Activated CD4-positive, alpha-beta T cell treated with anti-CD3 and anti-CD28 coated beads for 36 hours (primary cell): ENCODE measurements at places on chromosomes 1 and 21. TPM values are rescaled to one million over a fixed set of nuclear protein-coding genes. Genes with fewer than 3 reads are reported as not detected.

GRCh38 chr1:157113631-157114030 lies 14.0 kb upstream of the ETV3L start:
- peaks cover 9% of the 10 kb centered on the region for H3K27me3 ChIP-seq
- H3K36me3 ChIP-seq, result no peaks in the 10 kb centered on the region
- peaks cover 8% of the 10 kb centered on the region for H3K4me1 ChIP-seq
- H3K4me3 ChIP-seq, result no peak overlapping the region
- DNase-seq, result no peak

DNA sequence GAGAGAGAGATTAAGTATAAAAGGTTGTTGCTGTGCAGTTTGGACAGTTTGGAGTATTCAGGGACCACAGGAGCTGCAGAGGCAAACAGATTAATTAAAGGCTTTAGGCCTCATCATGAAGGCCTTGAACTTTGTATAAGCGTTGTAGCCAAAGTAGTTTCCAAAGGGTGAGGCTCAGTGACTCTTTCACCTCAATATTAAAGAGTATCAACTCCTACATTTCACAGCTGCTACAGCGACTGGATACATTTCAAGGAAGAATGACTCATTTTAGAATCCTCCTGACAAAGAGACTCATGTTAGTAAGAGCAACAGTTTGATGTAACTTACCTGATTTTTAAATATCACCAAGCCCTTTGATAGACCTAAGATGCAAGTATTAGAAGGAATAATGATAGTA lies 355.5 kb downstream of the HLX start:
- no peaks in the 10 kb centered on the region for H3K4me1 ChIP-seq
- no peak overlapping the region for H3K4me3 ChIP-seq
- H3K27me3 ChIP-seq, result peaks cover 2% of the 10 kb centered on the region
- no peak overlapping the region for H3K27ac ChIP-seq
- no peak for DNase-seq

DNA sequence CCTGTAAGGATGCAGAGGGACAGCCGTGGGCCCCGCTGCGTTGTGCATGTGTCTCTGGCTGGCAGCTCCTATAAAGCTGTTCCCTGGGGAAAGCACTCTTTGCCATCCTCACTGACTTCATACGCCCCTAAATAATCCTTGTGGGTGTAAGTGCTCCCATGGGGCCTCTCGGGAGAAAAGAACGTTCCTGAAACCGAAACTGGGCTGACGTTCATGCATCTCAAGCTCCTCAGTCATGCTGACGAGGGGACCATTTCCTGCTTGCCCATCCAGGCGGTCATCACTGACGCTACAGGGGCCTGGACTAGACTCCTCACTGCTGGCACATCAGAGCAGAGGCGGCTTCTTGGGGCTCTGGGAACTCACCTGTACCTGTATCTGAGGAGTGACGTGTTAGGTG lies 73.1 kb upstream of the USP24 start:
- peak; percentile 25 for DNase-seq
- H3K4me3 ChIP-seq, result no peak overlapping the region
- peaks cover 4% of the 10 kb centered on the region for H3K27me3 ChIP-seq

- H3K4me1 ChIP-seq, result no peaks in the 10 kb centered on the region
- no peak overlapping the region for H3K4me3 ChIP-seq
- H3K27me3 ChIP-seq, result no peaks in the 10 kb centered on the region
- H3K36me3 ChIP-seq, result peaks cover 2% of the 10 kb centered on the region
Observed at GRCh38 chr1:180196436-180197003, 33.5 kb upstream of the LHX4 start.

- no peak overlapping the region for H3K4me3 ChIP-seq
- no peaks in the 10 kb centered on the region for H3K27me3 ChIP-seq
- H3K36me3 ChIP-seq, result no peaks in the 10 kb centered on the region
- no peaks in the 10 kb centered on the region for H3K4me1 ChIP-seq
- DNase-seq, result no peak
Observed at GRCh38 chr1:196466166-196466565, 142.1 kb downstream of the KCNT2 start.

DNA sequence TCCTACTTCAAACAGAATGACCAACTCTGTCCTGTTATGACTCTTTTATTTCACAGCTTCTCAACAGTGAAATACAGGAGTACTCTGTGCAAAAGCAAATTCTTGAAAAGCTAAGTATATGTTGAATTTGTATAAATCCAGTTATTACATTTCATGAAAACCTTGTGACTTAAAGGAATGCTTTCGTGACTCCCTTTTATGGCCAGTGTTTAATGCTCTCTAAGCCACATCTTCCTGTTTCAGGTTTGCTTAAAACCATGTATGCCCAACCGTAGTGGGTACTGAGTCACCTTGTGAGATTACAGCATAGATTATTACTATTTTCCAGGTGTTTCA lies 40.2 kb upstream of the KIF1B start:
- peak overlapping the region; percentile 31 for H3K4me3 ChIP-seq
- DNase-seq, result peak; percentile 48
- no peaks in the 10 kb centered on the region for H3K27me3 ChIP-seq
- H3K4me1 ChIP-seq, result peaks cover 46% of the 10 kb centered on the region
- peaks cover 51% of the 10 kb centered on the region for H3K36me3 ChIP-seq

DNA sequence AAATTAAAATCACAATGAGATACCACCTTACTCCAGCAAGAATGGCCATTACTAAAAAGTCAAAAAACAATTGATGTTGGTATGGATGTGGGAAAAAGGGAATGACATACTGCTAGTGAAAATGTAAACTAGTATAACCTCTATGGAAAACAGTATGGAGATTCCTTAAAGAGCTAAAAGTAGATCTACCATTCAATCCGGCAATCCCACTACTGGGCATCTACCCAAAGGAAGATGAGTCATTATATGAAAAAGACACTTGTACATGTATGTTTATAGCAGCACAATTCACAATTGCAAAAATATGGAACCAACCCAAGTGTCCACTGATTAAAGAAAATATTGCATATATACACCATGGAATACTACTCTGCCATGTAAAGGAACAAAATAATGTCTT lies 37.2 kb downstream of the SUSD4 start:
- peaks cover 35% of the 10 kb centered on the region for H3K4me1 ChIP-seq
- no peaks in the 10 kb centered on the region for H3K36me3 ChIP-seq
- no peak overlapping the region for H3K4me3 ChIP-seq
- no peak overlapping the region for H3K27ac ChIP-seq

DNA sequence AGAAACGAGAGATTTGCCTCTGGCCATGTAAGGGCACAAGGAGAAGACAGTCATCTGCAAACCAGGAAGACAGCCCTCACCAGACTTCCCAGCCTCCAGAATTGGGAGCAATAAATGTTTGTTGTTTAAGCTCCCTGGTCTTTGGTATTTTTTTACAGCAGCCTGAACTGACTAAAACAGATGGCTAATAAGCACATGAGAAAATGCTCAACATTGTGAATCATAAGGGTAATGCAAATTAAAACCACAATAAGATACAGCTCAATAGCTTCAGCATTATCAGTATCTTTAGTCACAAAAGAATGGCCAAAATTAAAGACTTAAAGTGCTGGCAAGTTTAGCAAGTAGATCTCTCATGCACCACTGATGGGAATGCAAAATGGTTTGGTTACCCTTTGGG lies 11.7 kb downstream of the UBE2G2 start:
- H3K4me3 ChIP-seq, result no peak overlapping the region
- no peaks in the 10 kb centered on the region for H3K27me3 ChIP-seq
- H3K36me3 ChIP-seq, result peaks cover 37% of the 10 kb centered on the region

DNA sequence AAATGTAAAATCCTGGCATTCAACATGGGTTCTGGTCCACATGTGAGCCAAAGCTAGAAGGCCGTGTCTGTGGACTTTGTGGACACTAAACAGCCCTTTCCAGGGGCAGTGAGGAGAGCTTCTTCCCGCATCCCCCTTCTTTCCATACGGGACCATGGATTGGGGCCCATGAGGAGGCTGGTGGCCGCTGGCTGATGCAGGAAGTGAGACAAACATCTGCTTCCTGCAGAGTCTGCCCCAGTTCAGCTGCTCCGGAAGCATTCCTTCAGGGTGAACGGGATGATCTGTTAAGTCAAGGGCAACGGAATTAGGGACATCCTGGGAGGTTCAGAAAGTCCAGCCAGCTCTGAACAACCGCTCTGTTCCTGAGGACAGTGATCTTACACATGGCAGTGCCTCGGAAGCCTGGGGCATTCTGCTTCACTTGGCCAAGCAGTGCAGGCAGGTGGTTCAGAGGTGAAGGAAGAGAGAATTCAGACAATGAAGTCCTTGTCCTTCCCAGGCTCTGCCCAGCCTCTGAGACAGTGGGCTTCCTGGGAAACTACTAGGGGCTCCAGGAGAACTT lies 1.5 kb downstream of the CA6 start:
- H3K4me1 ChIP-seq, result peaks cover 24% of the 10 kb centered on the region
- peak overlapping the region; percentile 89 for H3K27ac ChIP-seq
- DNase-seq, result peak; percentile 34
- H3K27me3 ChIP-seq, result no peaks in the 10 kb centered on the region
- H3K36me3 ChIP-seq, result peaks cover 2% of the 10 kb centered on the region

- H3K27me3 ChIP-seq, result peaks cover 14% of the 10 kb centered on the region
- H3K4me1 ChIP-seq, result no peaks in the 10 kb centered on the region
- H3K4me3 ChIP-seq, result no peak overlapping the region
- DNase-seq, result peak; percentile 14
- H3K27ac ChIP-seq, result no peak overlapping the region
Observed at GRCh38 chr21:41045534-41046268, 122.3 kb upstream of the BACE2 start.

ZYG11B gene
- 12.9 TPM for total RNA-seq

CHIA gene
- total RNA-seq, result not detected

VHLL gene
- total RNA-seq, result 0.28 TPM

TRPM2 gene
- total RNA-seq, result 1.5 TPM

PAQR6 gene
- total RNA-seq, result 4.7 TPM
